OCI-M1 (cell line): ENCODE measurements at places on chromosomes 3 and 15.

- no peak for DNase-seq
Measured at GRCh38 chr15:76162784-76163456, 103.1 kb downstream of the TMEM266 start.

DNA sequence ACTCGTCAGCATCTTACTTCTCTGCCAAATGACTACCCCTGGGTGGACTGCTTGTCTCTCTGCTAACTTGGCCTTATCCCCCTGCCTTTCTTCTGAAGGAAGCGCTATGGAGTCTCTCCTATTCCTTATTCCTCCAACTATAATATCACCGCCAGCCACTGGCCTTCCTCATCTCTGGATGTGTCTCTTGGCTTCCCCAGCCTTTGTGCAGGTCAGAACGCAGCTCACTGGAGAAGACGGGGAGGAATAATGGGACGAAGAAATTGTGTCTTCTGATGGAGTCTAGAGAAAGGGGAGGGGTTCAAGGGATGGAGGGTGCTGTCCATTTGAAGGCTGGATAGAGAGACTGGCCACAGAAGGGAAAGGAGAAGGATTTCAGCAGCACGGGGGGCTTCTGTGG is 16.9 kb downstream of the ITGA11 start:
- DNase-seq: no peak

DNA sequence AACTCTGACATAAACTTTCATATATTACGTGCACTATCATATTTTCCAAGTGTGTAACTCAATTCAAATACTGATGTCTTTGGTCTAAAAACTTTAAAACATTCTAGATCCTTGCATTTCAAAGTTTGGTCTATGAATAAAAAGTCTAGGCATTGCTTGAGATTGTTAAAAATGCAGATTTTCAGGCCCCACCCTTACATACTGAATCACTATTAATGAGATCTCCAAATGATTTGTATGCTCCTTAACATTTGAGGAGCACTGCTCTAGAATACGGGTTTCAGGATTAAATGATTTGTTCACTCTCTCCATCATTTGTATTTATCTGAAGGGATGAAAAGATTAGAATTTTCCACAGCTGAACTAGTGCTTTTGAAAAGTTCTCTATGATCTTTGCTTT is 202.9 kb downstream of the KBTBD8 start:
- no peak for DNase-seq

DNA sequence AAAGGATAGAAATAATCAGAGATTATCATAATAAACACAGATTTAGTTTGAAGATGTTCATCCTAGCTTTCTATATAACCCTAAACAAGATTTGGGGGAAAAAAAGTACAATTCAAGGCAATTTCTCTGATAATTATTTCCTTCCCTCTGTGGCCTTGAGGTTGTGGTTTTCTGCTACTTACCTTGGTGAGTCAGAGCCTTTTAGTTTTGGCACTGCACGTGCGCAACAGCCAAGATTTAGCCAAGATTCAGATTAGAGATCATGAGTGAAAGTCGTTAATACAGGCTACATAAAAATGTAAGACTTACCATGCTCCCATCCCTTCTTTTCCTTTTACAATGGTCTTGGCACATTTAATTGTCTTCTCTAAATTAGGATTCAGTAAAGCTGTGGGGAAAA is 6.7 kb downstream of the LYZL4 start:
- no peak for DNase-seq

- no peak for DNase-seq
Measured at GRCh38 chr15:75531041-75531450, 48.1 kb downstream of the PTPN9 start.

DNA sequence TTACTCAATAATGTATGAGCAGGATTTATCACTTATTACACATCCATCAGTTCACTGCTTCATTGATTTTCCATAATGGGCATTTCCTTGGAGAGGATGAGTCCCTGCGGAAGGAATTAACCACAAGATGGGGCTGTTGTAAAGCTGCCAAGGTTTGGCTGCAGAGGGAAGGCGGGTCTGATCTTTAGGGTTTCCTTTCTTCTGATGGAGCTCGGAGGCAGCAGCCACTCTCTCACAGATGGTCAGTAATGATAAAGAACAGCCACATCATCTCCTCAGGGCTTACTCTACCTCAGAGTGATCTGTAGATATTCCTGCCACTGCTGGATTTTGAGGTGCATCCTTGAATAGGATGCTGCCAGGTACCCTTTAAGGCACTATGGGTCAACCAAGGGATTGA is 115.2 kb downstream of the USP13 start:
- peak; percentile 52 for DNase-seq

DNA sequence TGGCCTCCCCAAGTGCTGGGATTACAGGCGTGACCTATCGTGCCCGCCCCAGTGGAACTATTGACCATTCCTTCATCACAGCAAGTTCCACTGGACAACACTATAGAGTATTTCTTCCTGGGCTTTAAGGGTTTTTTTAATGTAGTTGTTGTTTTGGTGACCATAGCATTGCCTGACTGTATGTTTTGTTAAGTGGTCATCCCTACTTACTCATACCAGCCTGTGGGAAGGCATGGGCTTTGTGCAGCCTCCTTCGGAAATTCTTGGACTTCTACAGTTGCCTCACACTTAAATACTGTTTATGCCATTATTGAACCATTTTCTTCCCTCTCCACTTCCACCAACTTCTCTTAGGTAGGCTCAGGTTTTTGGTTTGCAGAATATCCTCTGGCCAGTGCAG is 19.9 kb upstream of the ALPK3 start:
- no peak for DNase-seq

- DNase-seq: no peak
Measured at GRCh38 chr15:87322265-87322664, 934.3 kb downstream of the NTRK3 start.

DNA sequence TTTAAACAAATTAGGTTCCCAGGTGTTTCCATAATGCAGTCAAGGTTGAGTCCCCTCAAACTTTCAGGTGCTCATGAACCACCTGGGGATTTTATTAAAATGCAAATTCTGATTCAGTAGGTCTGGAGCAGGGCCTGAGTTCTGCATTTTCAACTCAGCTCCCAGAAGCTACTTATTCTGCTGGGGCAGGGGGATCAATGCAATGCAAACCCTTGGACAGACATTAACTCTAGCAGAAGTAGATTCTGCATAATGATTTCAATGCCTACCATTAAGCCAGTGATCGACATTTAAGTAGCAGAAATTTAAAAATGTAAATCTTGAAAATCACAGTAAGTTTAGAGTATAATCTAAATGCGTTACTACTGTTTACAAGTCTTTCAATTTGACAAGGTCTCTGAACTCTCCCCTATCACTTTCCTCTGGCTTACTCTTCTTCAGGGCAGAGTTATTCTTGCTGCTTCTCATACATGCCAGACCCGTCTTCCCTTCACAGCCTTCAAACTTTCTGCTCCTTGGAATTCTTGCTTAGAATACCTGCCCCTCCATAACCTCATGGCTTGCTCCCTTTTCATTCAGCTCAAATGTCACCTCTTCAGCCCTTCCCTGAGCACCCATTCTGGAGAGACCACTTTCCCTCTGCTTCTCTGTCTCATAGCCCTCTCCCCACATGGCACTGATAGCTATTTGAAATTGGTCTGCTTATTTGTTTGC is 19.3 kb upstream of the DPPA4 start:
- DNase-seq: no peak

- no peak for DNase-seq
Measured at GRCh38 chr3:5264093-5264600, 76.6 kb downstream of the EDEM1 start.

DNA sequence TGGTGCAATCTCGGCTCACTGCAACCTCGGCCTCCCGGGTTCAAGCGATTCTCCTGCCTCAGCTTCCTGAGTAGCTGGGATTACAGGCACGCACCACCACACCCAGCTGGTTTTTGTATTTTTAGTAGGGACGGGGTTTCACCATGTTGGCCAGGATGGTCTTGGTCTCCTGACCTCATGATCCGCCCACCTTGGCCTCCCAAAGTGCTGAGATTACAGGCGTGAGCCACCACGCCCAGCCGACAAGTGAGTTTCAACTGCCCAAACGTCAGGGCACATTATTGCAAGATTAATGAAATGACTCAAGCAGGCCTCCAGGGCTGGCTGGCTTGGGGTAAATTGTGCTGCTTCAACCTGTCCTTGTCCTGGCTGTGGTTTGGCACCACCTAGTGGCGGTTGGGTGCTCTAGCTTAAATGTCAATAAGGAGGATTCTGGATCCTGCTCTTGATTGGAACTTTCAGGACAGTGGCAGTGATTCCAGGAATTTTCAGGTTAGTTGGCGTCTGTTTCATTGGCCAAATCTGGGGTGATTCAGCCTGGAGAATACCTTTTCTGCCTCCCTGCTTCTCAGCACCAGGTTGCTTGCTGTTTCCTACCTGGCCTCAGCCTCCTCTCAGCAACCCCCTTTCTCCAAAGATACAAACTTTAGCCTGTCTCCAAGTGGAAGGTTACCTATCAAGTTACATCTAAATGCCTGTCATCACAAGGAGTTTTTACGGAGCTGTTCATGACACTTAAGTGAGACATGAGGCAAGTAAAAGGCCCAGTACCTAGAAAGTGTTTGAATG is 32.4 kb upstream of the SACM1L start:
- peak; percentile 87 for DNase-seq

DNA sequence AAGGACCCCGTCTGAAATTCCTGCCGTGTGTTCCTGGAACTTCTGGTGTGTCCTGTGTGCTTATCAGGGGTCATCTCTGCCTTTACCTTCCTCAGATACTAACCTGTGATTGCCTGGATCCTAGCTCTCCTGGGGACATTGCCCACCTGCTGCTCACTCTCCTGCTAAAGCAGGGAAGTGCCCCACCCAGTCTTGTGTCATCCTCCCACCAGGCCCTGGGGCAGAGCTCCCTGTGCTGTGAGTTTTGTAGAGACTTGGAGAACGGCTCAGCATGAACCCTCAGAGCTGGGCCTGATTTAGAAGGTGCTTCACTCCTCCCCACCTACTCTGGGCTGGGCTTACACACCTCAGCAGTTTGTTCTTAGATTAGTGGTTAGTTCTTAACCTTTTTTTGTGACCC is 3.8 kb upstream of the TMEM44 start:
- no peak for DNase-seq

DNA sequence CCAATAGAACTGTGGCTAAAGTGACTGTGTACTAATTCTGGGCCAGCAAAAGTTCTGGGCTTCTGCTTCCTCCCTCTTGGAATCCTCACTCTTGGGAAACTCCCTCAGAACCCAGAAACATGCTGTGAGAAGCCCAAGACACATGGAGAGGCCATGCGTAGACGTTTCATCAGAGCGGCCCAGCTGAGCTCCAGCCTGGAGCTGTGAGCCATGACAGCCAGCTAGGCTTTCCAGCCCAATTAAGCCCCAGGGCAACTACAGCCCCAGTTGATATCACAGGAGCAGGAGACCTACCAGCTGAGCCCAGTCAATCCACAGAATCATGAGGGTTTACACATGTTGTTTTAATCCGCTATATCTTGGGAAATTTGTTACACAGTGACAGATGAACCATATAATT is 43.6 kb upstream of the CNOT10 start:
- no peak for DNase-seq

DNA sequence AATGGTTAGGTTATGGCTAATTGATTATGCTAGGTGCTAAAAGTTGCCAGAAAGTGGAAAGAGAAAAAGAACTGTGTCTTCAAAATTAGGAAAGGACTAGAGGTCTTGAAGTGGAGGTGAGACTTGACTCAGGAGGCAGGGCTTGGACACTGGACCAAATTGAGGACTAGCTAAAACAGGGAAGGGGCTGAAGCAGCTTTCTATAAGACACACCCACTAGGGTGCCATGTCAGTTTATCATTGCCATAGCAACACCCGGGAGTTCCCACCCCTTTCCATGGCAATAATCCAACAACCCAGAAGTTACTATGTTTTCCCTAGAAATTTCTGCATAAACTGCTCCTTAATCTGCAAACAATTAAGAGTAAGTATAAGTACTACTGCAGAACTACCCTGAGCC is 42.9 kb upstream of the MITF start:
- no peak for DNase-seq

GRCh38 chr3:38264779-38265178 is 833 bp upstream of the SLC22A13 start:
- DNase-seq: no peak

DNA sequence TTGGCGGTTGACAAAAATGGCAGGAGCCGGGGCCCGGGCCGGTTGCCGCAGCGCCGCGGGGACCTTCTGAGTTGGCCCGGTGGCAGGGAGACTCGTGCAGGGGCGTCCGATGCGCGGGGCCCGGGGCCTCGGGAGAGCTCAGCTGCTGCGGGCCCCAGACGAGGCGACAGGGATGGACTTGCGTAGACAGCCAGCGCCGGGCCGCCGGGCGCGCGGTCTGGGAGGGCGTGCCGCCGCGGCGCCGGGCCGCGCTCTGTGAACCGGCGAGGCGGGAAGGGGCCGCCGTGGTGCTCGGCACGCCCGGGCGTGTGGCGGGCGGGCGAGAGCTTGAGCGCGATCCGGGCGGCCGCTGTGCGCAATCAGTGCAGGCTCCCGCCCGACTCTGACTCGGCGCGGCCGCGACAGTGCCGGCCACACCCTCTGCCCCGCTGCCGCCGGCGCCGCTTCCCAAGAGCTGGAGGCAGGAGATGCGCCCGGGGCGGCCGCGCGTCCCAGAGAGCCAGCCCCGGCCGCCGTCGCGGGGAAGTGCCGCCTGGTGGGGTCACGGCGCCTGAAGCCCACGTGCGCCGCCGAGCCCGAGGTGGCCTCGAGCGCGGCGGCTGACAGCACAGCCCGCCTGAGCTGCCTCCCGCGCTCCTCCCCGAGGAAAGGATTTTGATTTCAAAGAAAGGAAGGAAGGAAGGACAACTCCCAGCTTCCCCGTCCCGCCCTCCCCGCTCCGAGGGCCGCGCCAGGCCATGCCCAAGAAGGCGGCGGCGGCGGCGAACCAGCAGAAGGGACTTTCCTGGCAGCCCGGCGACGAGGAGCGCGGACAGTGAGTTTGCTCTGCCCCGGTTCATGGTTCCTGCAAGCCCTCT is 657 bp downstream of the TLNRD1 start:
- DNase-seq: peak; percentile 53

DNA sequence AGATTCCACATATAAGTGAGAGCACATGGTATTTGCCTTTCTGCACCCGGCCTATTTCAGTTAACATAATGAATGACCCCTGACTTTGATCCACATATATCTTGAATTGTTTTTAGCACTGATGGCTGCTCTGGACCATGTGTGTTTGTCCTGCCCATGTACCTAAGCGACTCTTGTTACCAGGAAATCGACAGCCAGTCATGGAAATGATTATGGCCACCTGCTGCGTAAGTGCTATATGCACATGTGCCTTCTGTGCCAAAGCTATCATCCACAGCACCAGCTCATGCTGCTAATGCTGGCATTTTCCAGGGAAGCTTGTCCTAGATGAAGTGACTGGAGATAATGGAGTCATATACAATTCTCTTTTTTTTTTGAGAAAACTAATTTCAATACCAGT is 103.7 kb downstream of the PEX5L start:
- no peak for DNase-seq

- no peak for DNase-seq
Measured at GRCh38 chr3:152416808-152417580, 148.3 kb downstream of the MBNL1 start.
